Heart left ventricle (tissue), 16 donors: ENCODE measurements at places on chromosomes 7 and 10.
A peak's percentile ranks its signal among the peaks of the same experiment; 100 is the strongest.

DNA sequence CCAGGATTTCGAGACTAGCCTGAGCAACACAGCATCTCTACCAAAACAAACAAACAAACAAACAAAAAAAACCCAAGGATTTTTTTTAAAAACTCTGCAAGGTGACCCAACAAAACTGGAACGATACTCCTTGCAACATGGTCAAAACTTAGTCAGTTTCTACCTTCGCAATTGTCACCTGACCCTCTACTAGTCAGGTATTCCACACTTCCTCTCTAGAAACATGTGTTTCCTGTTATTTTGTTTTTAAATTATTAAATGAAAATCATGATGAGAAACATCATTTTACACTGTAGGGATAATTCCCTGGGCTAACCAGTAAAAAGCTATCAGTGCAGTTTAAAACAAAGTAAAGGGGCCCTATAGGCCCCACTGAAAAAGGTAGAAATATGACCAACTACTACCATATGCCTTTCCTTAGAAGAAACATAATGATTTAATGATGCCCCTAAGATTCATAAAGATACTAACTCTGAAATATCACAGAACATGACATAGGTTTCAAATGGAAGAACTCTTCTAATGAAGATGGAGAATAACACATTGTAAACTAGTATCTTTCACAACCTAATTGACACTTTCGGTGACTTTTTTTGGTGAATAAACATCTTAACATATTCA is 8.7 kb downstream of the BRAF start:
- no peak overlapping the region for H3K4me3 ChIP-seq
- H3K27me3 ChIP-seq = no peaks in the 10 kb centered on the region
- no peaks in the 10 kb centered on the region for H3K36me3 ChIP-seq
- no peak overlapping the region for H3K27ac ChIP-seq
- no peak for DNase-seq

GRCh38 chr10:13712476-13712836 is 125.7 kb downstream of the PRPF18 start:
- peak overlapping the region; percentile 84 for H3K27ac ChIP-seq
- H3K4me1 ChIP-seq = peaks cover 59% of the 10 kb centered on the region

DNA sequence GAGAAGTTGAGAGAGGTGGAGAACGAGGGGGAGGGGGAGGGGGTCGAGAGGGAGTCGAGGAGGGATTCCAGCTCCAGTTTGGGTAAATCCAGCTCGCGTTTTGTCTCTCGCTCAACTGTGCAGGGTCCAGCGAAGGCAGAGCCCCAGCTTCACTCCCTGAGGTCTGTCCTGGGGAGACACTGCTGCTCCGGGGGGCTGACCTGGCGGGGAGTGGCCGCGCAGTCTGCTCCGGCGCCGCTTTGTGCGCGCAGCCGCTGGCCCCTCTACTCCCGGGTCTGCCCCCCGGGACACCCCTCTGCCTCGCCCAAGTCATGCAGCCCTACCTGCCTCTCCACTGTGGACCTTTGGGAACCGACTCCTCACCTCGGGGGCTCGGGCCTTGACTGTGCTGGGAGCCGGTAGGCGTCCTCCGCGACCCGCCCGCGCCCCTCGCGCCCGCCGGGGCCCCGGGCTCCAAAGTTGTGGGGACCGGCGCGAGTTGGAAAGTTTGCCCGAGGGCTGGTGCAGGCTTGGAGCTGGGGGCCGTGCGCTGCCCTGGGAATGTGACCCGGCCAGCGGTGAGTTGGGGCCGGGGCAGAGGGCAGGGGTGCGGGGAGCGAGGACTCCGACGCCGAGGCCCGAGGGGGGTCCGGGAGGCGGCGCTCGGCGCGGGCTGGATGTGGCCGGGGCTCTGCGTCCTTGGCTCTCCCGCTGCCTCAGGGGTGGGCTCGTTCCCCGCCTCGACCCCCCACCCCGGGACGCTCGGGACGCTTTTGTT is at the start of gene TET1:
Gene TET1 (plus strand): TSS at position 152 of the 757 bp plus-strand sequence. CDS start 12,002 bp downstream, outside the sequence.
- peak; percentile 43 for DNase-seq
- H3K36me3 ChIP-seq = no peaks in the 10 kb centered on the region
- peak within 1 kb of the TSS; percentile 3 for H3K27ac ChIP-seq
- no peaks in the 10 kb centered on the region for H3K4me1 ChIP-seq

DNA sequence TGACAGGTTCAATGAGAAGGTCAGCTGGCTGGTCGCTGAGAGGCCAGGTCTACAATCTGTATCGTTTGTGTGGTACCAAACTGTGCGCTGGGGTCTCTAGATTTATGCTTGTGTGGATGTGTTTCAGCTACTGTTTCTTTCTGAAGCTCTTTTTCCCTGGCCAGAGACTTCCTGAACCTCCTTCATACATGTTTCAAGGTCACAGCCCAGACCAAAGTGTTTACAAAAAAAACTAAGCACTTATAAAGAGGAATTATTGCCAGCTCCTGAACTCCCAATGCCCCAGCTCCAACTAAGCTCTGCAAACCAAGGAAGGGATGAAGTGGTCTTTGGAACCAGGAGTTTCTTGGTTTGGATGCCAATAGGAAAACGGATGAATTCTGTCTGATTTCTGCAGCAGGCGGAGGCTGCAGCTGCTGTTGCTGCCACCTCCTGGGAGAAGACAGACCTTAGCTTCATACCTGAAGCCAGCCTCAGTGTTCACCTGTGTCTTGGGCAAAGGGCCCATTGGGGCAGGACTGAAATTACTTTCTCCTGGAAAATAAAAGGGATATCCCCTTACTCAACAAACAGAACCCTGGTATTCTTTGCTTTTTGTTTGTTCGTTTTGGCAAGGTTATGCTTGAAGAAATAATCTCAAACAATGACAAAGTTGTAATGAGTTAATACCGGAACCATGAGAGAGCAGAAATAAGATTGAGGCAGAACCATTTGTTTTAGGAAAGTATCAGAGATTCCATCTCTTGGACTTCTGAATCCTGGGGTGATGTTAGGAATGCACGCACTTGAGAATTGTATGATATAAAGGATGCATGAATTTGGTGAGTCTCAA is 24.6 kb upstream of the MKLN1 start:
- no peaks in the 10 kb centered on the region for H3K27me3 ChIP-seq
- no peak for DNase-seq
- no peaks in the 10 kb centered on the region for H3K4me1 ChIP-seq

GRCh38 chr10:89074120-89074519 is 83.5 kb downstream of the FAS start:
- no peak overlapping the region for H3K4me3 ChIP-seq
- peak; percentile 54 for DNase-seq
- H3K36me3 ChIP-seq = no peaks in the 10 kb centered on the region

GRCh38 chr10:75291805-75292204 is 56.0 kb upstream of the COMTD1 start:
- H3K4me3 ChIP-seq = no peak overlapping the region
- no peaks in the 10 kb centered on the region for H3K4me1 ChIP-seq
- DNase-seq = no peak

DNA sequence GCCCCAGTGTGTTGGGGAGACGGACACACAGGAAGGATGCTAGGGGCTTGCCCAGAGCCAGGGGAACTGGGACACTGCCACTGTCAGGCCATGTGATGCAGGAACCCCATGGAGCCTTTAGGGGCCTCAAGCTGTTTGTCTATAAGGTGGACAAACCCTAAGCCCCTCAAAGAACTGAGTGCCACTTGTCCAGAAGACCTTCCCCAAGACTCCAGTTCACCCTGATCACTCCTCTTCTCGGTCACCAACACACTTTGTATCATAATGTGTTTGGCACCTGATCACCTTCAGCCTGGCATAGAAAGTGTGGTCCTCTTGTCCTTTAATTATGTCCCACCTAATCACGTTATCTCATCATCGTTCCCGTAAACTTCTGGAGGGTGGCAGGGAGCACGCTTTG is 700 bp downstream of the H2BK1 start:
- no peaks in the 10 kb centered on the region for H3K4me1 ChIP-seq
- H3K4me3 ChIP-seq = no peak overlapping the region
- peak; percentile 9 for DNase-seq
- no peak overlapping the region for H3K27ac ChIP-seq

DNA sequence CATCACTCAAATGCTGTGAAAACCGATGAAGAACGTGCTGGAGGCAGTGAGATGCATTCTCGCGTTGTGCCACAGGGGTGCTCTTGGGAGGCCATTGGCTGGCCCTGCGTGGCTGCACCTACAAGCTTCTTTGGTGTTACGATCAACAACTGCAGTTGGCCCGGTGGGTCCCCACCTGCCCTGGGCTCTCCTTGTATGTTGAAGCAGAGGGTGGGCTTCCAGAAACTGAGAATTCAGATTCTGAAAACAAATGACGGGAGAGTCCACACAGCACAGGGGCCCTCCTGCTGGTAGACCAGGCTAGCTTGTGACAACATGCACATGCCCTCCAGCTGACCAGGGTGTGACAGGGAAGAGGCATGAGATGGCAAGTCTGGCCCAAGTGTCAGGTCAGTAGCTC is 23.7 kb upstream of the DDC start:
- H3K27me3 ChIP-seq = no peaks in the 10 kb centered on the region
- H3K4me3 ChIP-seq = no peak overlapping the region
- H3K27ac ChIP-seq = no peak overlapping the region
- DNase-seq = no peak

- no peaks in the 10 kb centered on the region for H3K36me3 ChIP-seq
- DNase-seq = no peak
- H3K27me3 ChIP-seq = no peaks in the 10 kb centered on the region
- no peak overlapping the region for H3K4me3 ChIP-seq
- no peaks in the 10 kb centered on the region for H3K4me1 ChIP-seq
Measured at GRCh38 chr10:52900593-52900992, 128.0 kb upstream of the MBL2 start.

GRCh38 chr7:24158975-24159374 is 125.0 kb upstream of the NPY start:
- no peaks in the 10 kb centered on the region for H3K36me3 ChIP-seq
- H3K4me1 ChIP-seq = no peaks in the 10 kb centered on the region
- H3K4me3 ChIP-seq = no peak overlapping the region
- no peak overlapping the region for H3K27ac ChIP-seq
- H3K27me3 ChIP-seq = no peaks in the 10 kb centered on the region
- no peak for DNase-seq

- no peaks in the 10 kb centered on the region for H3K4me1 ChIP-seq
- no peak overlapping the region for H3K27ac ChIP-seq
- H3K36me3 ChIP-seq = no peaks in the 10 kb centered on the region
- no peak overlapping the region for H3K4me3 ChIP-seq
- DNase-seq = no peak
Measured at GRCh38 chr7:142459551-142459963, 201.7 kb upstream of the PRSS58 start.

GRCh38 chr10:100776671-100777070 is 31.3 kb downstream of the PAX2 start:
- no peak overlapping the region for H3K4me3 ChIP-seq
- no peaks in the 10 kb centered on the region for H3K36me3 ChIP-seq
- H3K27ac ChIP-seq = no peak overlapping the region

- no peak overlapping the region for H3K4me3 ChIP-seq
- no peak for DNase-seq
- H3K27ac ChIP-seq = no peak overlapping the region
- H3K27me3 ChIP-seq = no peaks in the 10 kb centered on the region
Measured at GRCh38 chr10:11587722-11588259, 23.7 kb downstream of the USP6NL start.

DNA sequence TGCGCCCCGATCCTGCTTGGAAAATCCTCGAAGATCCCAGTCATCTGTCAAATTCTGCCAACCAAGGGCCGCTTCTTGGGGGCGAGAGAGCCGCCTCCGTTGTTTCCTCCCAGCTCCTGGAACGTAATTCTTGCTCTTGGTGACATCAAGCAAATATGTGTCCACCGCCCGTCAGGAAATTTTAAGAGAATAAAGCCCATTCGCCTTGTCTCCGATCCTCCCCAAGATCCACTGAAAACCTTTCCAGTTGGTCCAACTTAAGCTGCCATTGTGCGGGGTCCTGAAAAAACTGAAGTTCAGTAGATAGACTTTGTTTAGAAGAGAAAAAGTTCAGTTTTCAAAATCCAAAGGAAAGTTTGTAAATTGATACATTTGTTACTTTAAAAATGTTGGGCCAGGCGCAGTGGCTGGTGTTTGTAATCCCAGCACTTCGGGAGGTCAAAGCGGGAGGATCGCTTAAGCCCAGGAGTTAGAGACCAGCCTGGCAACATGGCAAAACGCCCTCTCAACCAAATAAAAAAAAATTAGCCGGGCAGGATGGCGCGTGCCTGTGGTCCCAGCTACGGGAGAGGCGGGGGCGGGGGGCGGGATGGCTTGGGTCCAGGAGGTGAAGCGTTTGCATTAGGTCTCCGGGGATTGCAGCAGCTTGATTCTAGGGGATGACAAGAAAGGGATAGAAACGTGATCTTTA is 1.0 kb upstream of the ZNF800 start:
- H3K4me1 ChIP-seq = peaks cover 18% of the 10 kb centered on the region
- peaks cover 4% of the 10 kb centered on the region for H3K27me3 ChIP-seq
- peak overlapping the region; percentile 76 for H3K4me3 ChIP-seq
- H3K27ac ChIP-seq = peak overlapping the region; percentile 96
- DNase-seq = peak; percentile 28

DNA sequence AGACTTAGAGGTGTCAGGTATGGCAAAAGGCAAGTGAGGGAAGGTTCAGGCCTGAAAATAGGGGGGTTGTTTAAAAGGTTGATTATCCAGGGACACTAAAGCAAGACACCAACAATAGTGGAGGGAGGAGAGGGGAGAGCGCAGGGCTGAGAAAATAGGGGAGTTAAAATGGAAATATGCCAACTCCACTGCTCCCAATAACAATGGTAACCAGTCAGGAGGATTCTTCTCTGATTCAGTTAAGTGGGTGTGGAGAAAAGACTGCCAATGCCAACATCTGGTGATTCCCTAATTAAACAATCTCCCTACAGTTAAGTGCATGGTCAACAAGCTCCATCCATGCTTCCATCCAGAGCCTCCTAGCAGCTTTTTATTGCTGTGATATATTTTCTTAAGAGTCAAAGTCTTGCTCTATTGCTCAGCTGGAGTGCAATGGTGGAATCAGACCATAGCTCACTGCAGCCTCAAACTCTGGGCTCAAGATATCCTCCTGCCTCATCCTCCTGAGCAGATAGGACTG is 183.3 kb downstream of the JAZF1 start:
- no peak overlapping the region for H3K27ac ChIP-seq
- no peak for DNase-seq
- H3K4me3 ChIP-seq = no peak overlapping the region
- H3K36me3 ChIP-seq = no peaks in the 10 kb centered on the region
- H3K4me1 ChIP-seq = peaks cover 27% of the 10 kb centered on the region
- no peaks in the 10 kb centered on the region for H3K27me3 ChIP-seq

- H3K36me3 ChIP-seq = no peaks in the 10 kb centered on the region
- H3K27ac ChIP-seq = no peak overlapping the region
- no peaks in the 10 kb centered on the region for H3K27me3 ChIP-seq
- DNase-seq = no peak
- no peaks in the 10 kb centered on the region for H3K4me1 ChIP-seq
Measured at GRCh38 chr10:63833411-63834060, 312.3 kb downstream of the REEP3 start.

GRCh38 chr7:54355842-54356241 is 186.3 kb upstream of the VSTM2A start:
- H3K4me3 ChIP-seq = no peak overlapping the region
- H3K27me3 ChIP-seq = no peaks in the 10 kb centered on the region
- no peak overlapping the region for H3K27ac ChIP-seq
- no peak for DNase-seq

GRCh38 chr7:23232966-23233365 is 13.6 kb upstream of the GPNMB start:
- no peak overlapping the region for H3K27ac ChIP-seq
- no peak for DNase-seq
- no peaks in the 10 kb centered on the region for H3K4me1 ChIP-seq
- H3K27me3 ChIP-seq = no peaks in the 10 kb centered on the region
- no peak overlapping the region for H3K4me3 ChIP-seq
